ENCODE measurements at places on chromosomes 5 and 9. TPM values are rescaled to one million over a fixed set of nuclear protein-coding genes. Genes with fewer than 3 reads are reported as not detected.

GRCh38 chr9:96217294-96217707, 84.7 kb downstream of the HSD17B3 start:
- no peak for DNase-seq

DNA sequence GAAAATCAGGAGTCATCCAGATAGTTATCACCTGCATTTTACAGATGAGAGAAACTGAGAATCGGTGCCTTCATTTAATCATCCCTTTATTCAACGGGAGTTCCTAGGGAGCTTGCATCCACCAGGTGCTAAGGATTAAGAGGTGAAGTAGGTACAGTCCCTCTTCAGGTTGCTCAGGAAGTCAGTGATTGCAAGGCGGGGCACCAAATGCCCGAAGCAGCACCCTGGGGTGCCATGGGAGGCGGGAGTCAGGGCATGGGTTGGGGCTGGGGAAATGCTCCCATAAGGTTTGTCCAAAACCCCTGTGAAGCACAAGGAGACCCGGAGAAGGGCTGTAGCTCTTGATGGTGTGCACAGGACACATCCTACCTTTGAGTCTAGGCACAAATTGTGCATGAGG, 98.8 kb upstream of the KLF4 start:
- DNase-seq, result no peak

DNA sequence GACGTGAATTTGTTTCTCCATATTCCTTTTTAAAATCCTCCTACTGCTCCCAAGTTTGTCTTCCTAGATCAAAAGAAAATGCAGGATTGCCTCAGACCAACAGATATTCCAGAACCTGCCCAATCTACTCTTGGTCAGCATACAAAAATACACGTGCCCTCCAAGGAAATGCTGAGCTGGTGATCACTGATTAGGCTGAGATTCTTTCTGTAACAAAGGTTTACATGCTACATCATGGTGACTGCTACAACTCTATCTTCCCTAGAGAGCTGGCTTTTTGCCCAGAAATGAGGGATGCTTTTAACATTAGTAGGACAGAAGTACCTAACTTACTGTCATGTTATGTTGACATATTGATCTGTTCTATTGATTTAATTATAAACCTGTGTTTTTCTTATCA, 35.5 kb downstream of the OR2Y1 start:
- no peak for DNase-seq

GRCh38 chr9:134442486-134443173, 116.4 kb downstream of the RXRA start:
- DNase-seq, result no peak

GRCh38 chr5:134119720-134120119, 5.2 kb downstream of the TCF7 start:
- no peak for DNase-seq

DNA sequence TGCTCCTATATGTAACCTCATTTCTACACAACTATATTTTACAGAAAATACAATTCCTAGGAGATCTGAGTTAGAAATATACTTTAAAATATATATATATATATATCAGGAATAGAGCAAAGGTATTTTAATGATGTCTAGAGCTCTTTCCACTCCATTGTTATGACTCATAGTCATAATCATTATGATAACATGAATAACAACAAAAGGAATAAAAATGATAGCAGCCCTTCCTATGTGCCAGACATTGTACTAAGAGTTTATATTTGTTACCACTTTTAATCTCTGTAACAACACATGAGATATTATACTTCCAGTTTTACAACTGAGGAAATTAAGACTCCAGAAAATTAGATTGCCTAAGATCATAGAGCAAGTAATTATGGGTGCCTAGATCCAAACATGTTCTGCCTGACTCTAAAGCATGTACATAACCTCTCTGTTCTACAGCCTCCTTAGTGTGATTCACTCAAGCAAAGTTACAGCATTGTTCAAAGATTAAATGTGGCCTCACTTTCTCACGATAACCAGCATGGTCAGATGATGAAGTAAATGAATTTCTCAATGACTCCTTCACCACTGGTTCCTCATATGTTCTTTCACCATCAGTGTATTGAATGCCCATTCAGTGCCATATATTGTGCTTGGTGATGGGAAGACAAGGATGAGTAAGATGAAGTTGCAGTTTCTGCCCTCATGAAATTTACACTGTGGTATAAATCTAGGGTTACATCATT, 452.1 kb downstream of the EFNA5 start:
- DNase-seq, result no peak

DNA sequence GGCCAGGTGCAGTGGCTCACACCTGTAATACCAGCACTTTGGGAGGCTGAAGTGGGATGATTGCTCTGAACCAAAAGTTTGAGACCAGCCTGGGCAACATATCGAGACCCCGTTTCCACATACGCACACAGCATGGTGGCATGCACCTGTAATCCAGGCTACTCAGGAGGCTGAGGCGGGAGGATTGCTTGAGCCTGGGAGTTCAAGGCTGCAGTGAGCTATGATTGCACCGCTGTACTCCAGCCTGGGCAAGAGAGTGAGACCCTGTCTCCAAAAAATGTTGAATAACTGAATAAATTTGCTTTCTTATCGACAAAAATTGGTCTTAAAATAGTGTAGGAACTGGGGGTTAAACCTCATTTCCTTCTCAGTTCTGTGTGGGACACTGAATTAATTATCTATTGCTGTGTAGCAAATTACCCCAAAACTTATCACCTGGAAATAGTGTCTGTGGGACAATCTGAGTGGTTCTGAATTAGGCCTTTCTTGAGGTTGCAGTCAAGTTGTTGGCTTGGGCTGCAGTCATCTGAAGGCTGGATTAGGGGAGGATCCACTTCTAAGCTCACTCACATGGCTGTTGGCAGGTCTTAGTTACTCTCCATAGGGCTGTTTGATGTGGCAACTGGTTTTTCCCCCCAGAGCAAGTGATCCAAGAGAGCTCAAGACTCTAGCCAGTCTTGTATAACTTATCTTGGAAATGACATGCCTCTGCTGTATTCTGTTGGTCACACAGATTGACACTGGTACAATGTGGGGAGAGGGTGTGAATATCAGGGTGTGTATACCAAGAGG, 2.0 kb downstream of the SNX30 start:
- DNase-seq, result no peak

GRCh38 chr9:138049779-138050471, 172.3 kb downstream of the CACNA1B start:
- DNase-seq, result peak; percentile 68

DNA sequence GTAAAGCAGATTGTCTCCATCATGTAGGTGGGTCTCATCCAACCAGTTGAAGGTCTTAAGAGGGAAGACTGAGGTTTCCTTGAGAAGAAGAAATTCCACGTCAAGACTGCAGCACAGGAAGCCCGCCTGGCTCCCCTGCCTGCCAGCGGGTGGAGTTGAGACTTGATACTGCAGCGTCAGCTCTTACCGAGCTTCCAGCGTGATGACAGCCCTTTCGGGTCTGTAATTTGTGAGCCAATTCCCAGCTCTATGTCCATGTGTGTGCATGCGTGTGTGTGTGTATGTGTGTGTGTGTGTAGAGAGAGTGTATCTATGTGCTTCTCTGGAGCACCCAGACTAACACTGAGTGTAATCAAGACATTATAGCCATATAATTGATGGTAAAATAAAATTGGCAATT, 379.7 kb upstream of the IRX2 start:
- no peak for DNase-seq

GRCh38 chr9:126415741-126416370, 89.2 kb downstream of the MVB12B start:
- DNase-seq, result no peak

DNA sequence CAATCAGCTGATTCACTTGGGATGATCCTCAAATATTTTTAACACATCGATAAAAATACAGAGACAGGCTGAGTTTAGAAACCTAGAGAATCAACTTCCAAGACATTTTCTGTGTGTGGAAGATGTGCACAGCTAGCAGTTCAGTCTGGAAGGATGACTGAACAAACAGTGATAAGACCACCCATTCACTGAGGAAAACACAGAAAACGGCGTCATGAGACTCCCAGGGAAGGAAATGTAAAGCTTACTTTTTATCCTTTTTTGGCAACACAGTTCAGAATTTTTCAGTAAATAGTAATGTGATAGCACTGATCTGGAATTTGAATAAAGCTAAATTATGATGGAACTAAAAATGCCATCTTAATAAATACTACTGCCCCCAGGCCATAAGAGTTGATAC, 277.6 kb downstream of the SEMA5A start:
- DNase-seq, result no peak

DNA sequence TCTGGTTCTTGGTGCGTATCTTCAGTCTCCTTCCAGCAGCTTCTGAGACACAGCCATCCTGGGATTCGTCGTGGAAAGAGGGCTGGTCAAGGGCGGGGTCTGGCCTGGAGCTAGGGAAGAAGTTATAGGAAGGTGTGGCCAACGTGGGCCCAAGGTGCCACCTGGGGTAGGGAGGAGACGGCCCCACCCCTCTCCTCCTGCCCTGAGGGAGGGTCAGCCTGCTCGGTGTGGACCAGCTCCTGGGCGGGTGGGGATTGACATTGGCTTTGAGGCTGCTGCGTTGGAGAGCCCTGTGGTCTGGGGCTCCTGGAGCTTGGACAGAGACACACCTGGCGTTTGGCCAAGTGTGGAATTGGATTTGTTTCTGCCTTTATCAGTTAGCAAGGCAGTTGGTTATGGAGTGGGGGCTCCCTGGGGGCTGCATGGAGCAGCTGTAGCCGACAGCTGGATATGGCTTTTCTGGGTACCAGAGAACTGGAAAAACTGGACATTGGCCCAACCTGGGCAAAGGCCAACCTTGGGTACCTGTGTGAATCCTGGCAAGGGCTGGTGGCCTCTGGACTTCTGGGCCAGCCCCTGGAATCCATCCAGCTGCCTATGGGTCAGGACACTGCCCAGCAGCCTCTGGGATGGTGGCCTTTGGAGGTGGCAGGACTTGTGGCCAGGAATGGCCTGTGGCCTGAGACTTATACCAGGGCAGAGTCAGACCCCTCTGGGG, 75.7 kb upstream of the PPP1R26 start:
- DNase-seq, result no peak

DNA sequence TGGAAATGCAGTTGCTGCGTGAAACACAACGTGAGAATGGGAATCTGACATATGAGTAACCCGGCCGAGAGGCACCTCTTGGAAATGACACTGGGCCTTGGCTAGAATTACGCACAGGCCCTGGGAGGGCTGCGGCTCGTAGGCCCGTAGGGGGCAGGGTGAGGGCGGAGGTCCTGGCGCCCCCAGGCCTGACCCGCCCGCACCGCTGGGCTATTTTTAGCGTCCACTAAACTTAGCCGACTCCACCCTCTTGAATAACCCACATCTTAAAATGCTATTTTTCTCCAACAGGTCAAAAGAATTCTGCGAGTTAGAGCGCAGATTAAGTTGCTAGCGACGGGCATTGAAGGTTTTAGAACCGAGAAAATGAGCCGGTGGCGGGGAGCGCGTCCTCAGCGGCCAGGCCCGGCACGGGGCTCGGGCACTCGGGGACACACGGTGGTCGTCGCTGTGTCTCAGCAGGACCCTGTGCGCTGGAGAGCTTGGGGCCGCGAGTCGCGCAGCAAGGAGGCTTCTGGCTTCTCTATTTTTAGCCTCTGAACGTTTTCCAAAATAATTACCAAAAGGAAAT, 168.5 kb downstream of the AUH start:
- peak; percentile 93 for DNase-seq

DNA sequence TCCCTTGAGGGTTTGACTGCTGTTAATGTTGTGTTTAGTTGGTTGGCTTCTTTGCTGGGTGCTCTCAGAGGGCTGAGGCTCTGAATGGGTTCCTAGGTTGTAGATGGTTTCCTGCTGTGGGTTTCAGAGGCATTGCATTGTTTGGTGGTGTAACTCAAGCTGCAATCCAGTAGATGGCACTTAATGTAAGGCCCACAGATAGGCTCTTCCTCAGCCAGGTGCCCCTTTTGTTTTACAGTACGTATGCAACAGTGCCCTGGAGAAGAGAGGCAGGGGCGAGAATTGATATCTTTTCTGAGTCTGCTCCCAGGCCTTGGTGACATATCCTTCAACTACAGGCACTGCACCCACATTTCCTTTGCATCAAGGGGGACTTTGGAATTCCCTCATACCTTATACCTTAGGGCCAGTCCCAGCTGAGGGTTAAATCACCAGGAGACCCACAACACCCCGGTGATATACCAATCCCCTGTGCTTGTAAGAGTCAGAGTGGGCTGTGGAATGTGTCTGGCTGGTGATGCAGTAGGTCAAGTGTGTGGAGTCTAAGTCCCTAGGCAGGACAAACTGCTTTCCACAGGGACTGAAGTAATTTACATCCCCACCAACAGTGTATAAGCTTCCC, 7.0 kb upstream of the UGT3A2 start:
- no peak for DNase-seq

DNA sequence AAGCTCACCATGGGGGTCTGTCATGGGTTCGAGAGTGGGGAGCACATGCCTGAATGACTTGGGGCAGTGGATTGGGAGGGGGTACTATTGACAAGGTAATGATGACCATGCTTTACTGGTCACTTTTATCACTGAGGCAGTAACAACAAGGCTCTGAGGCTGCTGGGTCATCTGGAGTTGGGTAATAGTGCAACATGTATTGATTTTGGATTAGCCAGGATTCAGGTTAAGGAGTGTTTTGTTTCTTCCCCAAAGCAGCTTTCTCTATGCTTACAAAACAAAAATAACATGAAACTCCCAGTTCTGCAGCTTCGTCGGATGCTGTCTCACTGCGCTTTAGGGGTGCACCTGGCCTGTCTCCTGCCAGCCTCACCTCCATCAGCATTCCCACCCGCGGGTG, 155.3 kb downstream of the GADD45G start:
- no peak for DNase-seq

DNA sequence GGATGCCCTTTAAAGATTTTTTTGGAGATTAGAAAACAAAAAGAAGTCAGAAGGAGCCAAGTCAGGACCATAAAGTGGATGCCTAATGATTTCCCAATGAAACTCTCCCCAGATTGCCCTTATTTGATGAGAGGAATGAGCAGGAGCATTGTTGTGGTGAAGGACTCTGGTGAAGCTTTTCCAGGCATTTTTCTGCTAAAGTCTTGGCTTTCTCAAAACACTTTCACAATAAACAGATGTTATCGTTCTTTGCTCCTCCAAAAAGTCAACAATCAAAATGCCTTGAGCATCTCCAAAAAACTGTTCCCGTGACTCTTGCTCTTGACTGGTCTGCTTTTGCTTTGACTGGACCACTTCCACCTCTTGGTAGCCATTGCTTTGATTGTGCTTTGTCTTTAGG, 121.8 kb downstream of the CAAP1 start:
- DNase-seq, result no peak

GRCh38 chr5:123091298-123092222, 2.5 kb downstream of the PRDM6 start:
- DNase-seq, result no peak

The TNFSF8 gene
- 0.86 TPM for total RNA-seq

The NKD2 gene
- 3.6 TPM for total RNA-seq

The POLR3G gene
- 0.97 TPM for total RNA-seq

The TRPM6 gene
- 0.32 TPM for total RNA-seq

The HTR4 gene
- total RNA-seq, result 0.70 TPM

The ELP1 gene
- total RNA-seq, result 24.2 TPM

The BTNL9 gene
- 25.2 TPM for total RNA-seq

The ECM2 gene
- 8.0 TPM for total RNA-seq

The CNTLN gene
- total RNA-seq, result 3.1 TPM

The ITK gene
- total RNA-seq, result 0.43 TPM

The RANBP6 gene
- 21.6 TPM for total RNA-seq

All from cardiac septum (tissue), 1 donor.